ENCODE measurements at places on chromosomes 5 and 9.

DNA sequence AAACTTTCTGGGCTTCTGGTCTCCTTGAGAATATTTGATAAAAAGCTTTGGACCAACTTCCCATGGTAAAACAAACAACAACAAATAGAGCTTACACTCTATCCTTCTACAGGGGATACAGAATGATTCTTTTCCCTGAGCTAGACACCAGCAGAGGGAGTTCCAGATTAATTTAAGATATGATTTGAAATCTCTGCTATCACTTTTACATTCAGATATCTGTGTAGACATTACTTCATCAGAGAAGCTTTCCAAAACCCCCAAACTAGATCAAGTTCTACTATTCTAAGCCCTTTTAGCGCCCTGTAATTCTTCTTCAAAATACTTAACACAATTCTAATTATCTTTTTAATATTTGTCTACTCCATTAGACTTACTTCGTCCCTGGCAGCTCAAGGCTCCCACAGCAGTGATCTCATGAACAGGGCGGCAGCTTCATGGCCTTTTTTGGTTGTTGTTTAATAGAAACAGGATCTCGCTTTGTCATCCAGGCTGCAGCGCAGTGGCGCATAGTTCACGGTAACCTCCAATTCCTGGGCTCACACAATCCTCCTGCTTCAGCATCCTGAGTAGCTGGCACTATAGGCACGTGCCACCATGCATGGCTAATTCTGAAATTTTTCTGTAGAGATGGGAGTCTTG, 955 bp upstream of the GALNT12 start:
- DNase-seq: no peak

DNA sequence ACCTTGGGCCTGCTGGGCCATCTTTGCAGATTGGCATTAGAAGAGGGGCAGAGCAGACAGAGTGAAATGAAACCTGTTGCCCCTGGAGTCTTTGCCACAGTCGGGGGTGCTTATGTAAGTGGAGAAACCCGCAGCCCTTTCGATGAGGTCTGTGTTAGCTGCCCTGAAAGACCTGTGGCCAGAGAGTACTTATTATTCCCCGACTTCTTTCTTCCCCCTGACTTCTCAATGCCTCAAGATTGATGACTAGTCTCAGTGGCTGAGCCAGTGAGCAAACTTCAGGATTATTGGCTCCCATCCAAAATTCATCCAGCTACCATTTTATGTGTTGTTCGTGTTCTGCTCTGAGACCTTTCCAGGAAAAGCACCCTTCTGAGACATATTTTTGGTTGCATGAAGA, 7.6 kb downstream of the NTRK2 start:
- DNase-seq: no peak

DNA sequence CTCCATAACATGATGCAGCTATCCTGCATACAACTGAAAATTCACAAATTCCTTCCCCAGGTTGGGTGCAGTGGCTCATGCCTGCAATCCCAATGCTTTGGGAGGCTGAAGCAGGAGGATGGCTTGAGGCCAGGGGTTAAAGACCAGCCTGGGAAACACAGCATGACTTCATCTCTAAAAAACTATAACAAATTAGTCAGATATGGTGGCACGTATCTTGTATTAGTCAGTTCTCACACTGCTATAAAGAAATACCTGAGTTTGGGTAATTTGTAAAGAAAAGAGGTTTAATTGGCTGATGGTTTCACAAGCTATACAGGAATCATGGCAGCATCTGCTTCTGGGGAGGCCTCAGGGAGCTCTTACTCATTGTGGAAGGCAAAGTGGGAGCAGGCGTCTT, 56.4 kb upstream of the DAPK1 start:
- DNase-seq: no peak

GRCh38 chr5:22465177-22465576, 388.0 kb downstream of the CDH12 start:
- DNase-seq: no peak

GRCh38 chr5:146027751-146028150, 77.6 kb downstream of the PLAC8L1 start:
- DNase-seq: no peak

- DNase-seq: no peak
These were observed 78.8 kb downstream of the WNK2 start for GRCh38 chr9:93262537-93263310.

GRCh38 chr5:123610665-123611405, 98.9 kb downstream of the CSNK1G3 start:
- no peak for DNase-seq

- no peak for DNase-seq
These were observed 98.9 kb downstream of the LIX1 start for GRCh38 chr5:97043511-97043910.

- DNase-seq: no peak
These were observed 42.4 kb upstream of the ZBED3 start for GRCh38 chr5:77129391-77129990.

DNA sequence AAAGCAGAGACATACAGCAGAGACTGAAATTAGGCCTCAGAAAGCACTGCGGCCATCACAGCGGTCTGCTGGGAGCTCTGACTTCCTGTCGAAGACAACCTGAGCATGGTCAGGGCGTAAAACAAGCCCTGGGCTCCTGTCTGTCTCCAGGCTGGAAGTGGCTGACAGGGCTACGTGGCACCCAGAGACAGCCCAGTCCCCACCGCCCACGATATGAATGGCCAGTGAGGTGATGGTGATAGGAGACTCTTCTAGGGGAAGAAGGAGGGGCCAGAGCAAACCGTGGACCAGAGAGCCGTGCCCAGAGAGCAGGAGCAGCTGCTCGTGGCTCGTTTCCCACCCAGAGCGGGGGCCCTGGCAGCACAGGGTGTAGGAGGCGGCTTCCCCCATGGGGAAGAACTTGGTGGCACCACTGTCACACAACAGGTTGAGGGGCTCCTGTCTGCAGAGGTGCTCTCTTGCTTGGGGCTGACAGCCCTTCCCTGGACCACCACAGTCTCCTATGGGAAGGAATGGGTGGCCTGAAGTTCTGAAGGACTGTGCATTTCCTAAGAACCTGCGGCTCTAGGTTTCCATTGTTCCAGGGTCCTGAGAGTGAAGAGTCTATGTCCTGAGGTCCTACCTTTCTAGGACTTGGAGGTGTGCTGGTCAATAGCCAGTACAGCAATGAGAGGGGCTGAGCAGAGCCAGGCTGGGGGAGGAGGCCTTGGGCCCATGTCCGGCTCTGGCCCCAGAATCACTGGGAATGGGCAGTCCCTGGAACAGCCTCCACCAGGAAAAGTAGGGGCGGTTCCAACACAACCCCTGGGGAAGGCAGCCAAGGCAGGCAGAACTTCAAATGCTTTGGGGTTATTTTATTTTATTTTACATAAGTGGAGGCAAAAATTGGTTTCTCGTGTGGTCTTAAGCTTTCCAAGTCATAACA, 56.4 kb downstream of the BARX1 start:
- no peak for DNase-seq

DNA sequence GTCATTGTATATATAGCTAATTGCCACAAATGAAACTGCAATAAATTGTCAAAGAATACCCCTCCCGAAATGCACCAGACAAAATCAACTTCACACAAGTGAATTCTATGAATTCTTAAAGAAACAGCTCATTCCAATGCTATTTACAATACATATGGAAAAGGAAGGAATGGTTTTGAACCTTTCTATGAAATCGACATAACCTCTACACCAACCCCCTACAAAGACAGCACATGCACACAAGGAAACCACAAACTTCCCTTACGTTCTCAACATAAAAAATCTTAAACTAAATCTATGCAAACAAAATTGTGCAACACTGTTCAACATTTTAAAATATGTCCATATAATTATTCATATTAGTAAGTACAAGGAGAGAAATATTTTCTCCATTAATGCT, 39.2 kb downstream of the MARCHF11 start:
- no peak for DNase-seq

- no peak for DNase-seq
These were observed 7.2 kb downstream of the NINJ1 start for GRCh38 chr9:93126825-93127368.

DNA sequence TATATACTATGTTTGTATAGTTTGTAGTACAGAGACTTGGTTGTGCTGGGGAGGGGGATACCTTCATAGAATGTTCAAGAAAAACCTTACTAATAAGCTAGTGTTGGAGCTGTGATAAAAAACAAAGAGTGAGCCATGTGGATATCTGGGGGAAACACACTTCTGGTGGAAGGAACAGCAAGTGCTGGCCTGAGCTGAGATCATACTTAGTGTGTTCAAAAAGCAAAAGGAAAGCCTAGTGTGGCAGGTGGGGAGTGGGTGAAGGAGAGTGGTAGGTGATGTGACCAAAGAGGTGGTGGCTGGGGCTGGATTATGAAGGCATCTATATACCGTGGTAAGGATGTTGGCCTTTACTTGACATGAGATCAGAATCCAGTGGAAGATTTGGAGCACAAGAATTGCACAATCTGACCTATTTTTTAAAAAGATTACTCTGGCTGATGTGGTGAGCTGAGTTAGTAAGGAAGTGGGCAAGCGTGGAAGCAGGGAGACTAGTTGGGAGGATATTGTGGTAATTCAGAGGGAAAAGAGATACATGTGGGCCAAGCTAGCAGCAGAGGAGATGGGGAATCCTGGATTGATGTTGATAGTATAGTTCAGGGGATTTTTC, 26.6 kb downstream of the PALM2AKAP2 start:
- DNase-seq: no peak

- no peak for DNase-seq
These were observed 69.4 kb downstream of the TLE1 start for GRCh38 chr9:81620002-81620390.

- no peak for DNase-seq
These were observed 113.1 kb downstream of the PSD2 start for GRCh38 chr5:139908749-139909148.

GRCh38 chr5:178861627-178862026, 1.9 kb downstream of the ZNF354B start:
- no peak for DNase-seq

GRCh38 chr5:51388488-51389287, 5.4 kb downstream of the ISL1 start:
- no peak for DNase-seq

DNA sequence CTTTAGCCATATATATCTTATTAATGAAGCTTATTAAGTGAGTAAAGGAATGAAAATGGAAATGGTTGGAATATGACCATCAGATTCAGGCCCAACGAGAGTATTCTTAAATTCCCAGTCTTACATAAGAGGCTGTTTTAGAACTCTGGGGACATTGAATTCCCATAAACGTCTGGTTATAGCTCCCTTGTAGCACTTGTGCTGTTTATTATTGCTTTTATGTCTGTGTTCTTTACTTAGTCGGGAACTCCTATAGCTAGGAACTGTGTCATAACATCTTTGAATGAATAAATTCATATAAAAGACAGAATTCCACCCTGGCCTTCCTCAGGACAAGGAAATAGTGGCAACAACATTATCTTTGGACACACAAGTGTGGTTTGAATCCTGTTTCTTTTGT, 58.4 kb downstream of the SH3GL2 start:
- no peak for DNase-seq

- no peak for DNase-seq
These were observed 1241.3 kb downstream of the MAT2B start for GRCh38 chr5:164746723-164747122.

GRCh38 chr9:85432599-85432998, 309.2 kb downstream of the AGTPBP1 start:
- no peak for DNase-seq

GRCh38 chr5:148374690-148375360, 8.9 kb upstream of the FBXO38 start:
- DNase-seq: no peak

- DNase-seq: peak; percentile 86
These were observed 8.5 kb downstream of the PTGER4 start for GRCh38 chr5:40688127-40688761.

- no peak for DNase-seq
These were observed at the start of gene GPSM1 for GRCh38 chr9:136327304-136327974. GPSM1 (plus strand) TSS chr9:136327539; CDS start chr9:136327696, 157 bp downstream.

GRCh38 chr9:36039696-36040095, 3.0 kb downstream of the RECK start:
- DNase-seq: no peak

DNA sequence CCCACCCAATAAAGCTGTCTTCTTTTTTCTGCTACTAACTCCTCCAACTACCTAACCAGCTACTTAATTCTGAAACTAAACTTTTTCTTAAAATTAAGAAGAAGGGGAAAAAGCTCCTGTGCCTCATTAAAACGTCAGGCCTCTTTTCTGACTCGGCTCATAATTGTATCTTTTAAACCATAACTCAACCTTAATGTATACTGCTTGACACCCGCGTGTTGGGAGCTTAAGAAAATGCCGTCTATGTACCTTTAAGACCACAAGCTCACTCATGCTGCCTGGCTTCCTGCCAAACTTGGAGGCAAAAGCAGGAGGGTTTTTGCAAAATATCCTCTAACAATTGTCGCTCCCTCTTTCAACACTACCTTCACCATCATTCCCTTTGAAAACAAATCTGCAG, 5.0 kb downstream of the EBF1 start:
- DNase-seq: peak; percentile 27

Data from stimulated activated CD8-positive, alpha-beta memory T cell treated with anti-CD3 and anti-CD28 coated beads, Interleukin-12 subunit alpha, Interleukin-12 subunit beta, amount 100 ng/mL, for 1 hour (primary cell).